ENCODE measurements at places on chromosomes 5 and 9.

DNA sequence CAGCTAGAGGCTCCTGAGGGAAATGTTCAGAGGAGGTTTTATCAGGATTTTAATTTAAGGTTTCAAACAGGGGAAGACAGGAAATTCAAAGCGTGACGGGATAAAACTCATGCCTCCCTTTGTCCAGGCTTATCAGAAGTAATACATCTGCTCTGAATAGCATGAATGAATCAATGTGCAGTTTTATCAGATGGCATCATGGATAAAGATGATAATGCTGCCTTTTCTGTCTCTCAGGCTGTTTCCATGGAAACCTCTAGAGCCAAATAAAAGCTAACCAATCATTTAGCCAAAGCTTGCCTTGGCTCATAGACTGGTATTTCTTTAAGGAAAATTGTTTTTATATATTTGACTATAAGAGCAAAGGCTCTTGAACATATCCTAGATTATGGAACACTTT, 16.4 kb downstream of the MFAP3 start:
- DNase-seq, result no peak

GRCh38 chr9:70525519-70525918, 111.1 kb upstream of the KLF9 start:
- no peak for DNase-seq

- DNase-seq, result no peak
These were observed 33.0 kb downstream of the LMNB1 start for GRCh38 chr5:126809916-126810315.

DNA sequence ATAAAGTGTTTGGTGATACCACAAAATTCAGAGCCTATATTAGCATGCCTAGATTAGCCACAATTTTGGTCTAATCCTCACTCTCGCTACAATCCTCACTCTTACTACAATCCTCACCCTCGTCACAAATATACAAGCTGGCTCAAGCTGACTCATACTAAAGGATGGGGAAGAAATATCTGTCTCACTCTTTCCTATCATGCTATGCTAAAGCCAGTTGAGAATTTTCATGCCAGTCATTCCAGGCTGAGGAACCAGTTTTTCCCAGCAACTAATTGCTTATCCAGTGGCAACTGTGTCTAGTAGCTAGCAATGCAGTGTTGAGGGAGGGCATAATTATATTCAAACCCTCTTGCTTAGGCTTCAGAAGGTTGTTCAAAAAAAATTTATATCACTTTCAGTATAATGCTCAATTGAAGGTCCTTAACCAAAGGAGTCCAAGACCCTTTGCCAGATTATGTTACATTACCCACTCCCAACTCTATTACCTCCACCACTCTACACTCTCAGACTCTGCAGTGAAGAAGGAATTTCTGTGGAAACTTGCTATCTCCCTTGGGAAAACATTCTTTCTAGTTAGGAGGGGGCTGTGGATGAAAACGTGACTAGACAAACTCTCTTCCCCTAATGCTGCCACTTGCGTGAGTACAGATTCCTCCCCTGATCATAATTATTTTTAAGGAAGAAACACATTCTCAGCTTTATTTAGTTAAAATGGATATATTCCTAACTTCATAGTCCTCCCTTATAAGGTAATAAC, 810.3 kb upstream of the ACO1 start:
- no peak for DNase-seq

DNA sequence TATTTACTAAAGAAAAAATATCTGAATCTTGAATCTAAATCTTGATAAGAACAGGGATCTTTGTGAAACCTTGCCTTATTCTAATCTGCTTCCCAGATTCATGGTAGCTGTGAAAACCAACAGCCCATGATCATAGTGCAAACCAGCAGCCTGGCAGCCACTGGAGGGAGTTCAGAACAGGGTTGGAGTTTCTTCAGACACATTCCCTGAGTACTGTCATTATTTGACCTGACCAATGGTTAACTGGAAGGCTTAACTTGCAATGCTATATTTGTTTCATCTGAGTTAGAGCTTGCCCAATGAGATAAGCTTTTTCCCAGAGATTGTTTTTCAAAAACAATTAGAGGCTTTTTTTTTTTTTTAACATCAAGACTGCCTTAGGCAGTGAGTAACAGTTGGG, 47.8 kb downstream of the LOX start:
- no peak for DNase-seq
